ENCODE measurements at places on chromosomes 6 and 20.

GRCh38 chr20:58971429-58971828 is 9.6 kb upstream of the NELFCD start:
- DNase-seq = no peak

GRCh38 chr6:151370509-151371078 is 20.8 kb downstream of the ZBTB2 start:
- no peak for DNase-seq

GRCh38 chr20:33391722-33392415 is 9.4 kb downstream of the CDK5RAP1 start:
- no peak for DNase-seq

DNA sequence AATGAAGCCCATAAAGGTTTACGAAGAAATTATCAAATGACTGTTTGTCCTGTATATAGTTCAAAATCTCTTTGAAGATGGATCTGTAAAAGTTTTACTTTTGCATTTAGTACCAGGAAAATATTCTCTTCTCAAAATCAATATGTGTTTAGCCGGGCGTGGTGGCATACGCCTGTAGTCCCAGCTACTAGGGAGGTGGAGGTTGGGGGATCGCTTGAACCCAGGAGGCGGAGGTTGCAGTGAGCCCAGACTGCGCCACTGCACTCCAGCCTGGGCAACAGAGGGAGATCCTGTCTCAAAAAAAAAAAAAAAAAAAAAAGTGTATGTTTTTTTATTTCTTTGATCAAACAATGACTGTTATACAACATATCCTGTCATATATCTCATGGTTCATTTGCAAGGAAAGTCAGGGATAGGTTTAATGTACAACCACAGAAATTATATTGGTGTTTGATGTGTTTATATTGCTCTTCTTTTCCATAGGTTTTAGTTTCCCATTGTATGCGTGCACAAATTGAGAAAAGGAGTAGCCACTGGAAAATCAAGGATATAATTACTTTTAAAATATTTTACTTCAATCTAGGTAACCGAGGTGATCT is 40.1 kb downstream of the SOX4 start:
- DNase-seq = no peak

GRCh38 chr20:19451923-19452295 is 239.5 kb downstream of the SLC24A3 start:
- DNase-seq = no peak

DNA sequence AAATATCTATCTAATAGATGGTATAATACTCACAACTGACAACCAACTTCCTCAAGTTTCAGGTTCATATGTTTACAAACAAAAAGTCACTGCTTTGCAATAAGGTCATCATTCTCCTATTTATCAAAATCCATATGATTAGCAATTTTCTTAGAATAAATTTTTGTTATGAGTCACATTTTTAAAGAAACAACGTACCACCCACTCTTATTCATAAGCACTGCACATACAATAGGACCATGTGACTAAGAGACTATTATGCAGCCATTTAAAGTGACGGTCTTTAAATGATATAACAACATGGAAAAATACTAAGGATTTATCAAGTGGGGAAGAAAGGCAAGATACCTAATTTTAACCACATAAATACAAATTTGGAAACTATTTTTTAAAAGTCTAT is 40.0 kb downstream of the REPS1 start:
- DNase-seq = no peak
